ENCODE measurements at places on chromosomes 4 and X.

GRCh38 chr4:177236886-177237285 lies 72.8 kb upstream of the NEIL3 start:
- no peak for DNase-seq

GRCh38 chr4:8704632-8705031 lies 112.1 kb downstream of the CPZ start:
- no peak for DNase-seq

DNA sequence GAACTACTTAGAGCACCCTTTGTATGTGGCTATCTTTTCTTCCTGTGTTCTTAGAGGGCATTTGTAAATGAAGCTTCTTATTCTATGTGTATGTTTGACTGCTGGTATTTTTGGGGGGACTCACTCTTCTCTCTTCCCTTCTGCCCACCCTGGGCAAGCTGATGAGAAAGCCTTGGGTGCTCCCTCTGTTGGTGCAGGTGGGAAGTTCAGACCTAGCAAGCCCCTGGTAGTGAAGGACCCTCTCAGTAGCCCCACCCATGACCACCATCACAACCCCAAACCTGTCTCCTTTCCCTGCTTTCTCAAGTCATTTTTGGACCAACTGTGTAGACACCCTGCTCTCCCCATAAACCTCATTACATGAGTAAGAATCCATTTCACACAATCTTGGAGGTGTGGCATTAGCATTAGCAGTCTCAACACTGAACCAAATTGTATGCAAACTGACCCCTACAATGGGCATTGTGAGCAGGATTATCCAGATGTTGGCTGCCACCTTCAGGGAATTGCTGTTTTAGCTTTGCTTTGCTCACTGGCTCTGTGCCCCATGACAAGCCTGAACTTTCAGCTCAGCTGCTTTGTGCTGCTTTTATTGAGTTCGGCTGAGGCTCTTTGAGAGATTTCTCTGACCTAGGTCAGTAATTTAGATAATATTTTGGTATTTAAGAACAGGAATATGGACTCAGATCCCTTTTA lies 27.9 kb downstream of the TRIM61 start:
- no peak for DNase-seq

DNA sequence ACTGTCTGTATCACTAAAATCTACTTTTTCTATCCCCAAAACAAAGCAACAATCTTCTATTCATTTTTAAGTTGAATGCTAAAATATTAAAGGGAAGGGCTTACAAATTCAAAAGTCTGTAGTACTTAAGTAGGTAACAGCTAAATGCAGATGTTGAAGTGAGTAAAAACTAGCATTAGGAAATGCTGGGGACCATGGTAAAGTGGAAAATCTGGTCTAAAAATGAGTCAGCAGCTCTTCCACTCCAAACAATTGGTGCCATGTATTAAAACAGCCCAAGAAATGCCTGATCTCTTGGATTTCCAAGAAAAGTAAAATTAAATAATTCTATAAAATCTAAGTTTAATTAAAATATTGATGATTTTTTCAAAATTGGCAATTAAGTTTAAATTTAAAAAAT lies 73.3 kb upstream of the PPP3CA start:
- DNase-seq: no peak

GRCh38 chrX:44974451-44974850 lies 101.5 kb downstream of the KDM6A start:
- no peak for DNase-seq

DNA sequence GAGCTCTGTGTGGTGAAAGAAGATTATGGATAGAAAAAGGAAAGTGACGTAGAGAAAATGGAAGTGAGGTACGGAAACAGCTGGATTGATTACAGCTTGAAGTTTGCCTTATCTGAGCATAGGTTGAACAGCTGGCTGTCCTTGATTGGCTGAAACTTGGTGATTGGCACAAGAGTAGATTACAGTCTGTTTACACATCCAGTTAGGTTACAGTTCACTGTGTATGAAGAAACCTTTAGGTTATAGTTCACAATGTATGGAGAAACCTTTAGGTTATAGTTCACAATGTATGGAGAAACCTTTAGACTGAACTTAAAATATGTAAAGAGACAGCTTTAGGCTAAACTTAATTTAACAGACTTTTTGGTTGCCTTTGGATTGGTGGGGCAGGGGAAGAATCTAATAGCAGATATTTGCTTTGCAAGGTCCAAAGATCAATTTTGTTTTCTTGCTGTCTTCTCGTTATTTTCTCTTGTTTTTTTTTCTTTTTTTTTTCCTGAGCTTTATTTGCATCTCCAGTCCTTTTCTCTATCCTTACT lies 15.6 kb upstream of the ART3 start:
- DNase-seq: no peak

GRCh38 chr4:38322714-38323113 lies 341.3 kb upstream of the KLF3 start:
- DNase-seq: no peak

DNA sequence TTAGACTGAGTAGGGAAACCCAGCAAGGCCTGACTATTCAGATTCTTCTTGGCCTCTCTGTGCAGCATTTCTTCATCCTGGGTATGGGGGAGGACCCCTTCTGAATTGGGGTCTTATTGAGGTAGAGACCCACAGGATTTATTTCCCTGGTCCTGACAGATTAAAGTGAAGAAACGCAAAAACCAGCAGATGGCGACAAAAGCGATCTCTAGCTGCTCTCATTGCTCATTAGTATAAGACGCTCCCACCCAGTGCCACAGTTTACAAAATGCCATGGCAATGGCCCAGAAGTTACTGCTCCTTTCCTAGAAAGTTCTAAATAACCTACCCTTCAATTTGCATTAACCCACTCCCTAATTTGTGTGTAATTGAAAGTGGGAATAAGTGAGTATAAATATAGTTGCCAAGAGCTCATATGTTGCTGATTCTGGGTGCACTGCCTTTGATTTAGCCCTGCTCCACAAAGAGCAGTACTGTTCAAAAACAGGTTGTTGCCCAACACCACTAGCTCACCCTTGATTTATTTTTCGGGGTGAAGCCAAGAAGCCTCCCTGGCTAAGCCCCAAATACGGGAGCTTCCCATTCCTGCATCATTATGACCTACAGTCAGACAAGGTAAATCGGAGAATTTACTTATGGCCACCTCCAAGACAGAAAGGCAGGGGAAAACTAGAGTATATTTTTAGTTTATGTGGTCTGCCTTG lies 3.7 kb upstream of the BEX4 start:
- DNase-seq: no peak

DNA sequence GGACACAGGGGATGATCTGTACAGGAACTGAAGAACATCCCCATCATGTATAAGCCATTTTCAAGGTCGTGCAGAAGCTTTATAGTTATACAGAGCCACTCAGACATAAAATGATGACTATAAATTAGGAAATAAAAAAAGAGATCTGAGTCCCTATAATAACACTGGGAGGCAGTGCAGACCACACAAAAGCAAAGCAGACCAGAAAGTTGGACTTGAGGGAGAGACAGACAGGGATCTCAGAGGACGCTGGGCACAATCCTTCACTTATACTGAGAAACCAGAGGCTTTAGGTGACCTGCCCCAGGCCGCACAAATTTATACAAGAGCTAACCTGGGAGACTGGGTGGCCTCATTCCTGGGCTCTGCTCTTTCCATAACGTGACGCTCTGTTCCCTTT lies 70.5 kb downstream of the HADH start:
- no peak for DNase-seq

GRCh38 chr4:26331380-26331950 lies 10.7 kb downstream of the RBPJ start:
- no peak for DNase-seq

DNA sequence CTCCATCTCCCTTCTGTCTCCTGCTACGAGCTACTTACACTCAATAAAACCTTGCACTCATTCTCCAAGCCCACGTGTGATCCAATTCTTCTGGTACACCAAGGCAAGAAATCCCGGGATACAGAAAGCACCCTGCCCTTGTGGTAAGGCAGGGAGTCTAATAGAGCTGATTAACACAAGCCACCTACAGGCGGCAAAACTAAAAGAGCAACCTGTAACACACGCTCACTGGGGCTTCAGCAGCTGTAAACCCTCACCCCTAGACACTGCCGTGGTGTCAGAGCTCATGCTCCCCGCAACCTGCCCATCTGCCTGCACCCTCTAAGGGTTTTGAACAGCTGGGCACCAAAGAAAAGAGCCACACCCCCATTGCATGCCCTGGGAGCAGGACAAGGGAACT lies 755.4 kb upstream of the HTR2C start:
- DNase-seq: no peak

GRCh38 chr4:43112139-43112538 lies 219.6 kb downstream of the GRXCR1 start:
- no peak for DNase-seq

- no peak for DNase-seq
Observed at GRCh38 chrX:19986531-19986930, 4.3 kb downstream of the BCLAF3 start.

GRCh38 chr4:2347190-2347589 lies 71.3 kb downstream of the ZFYVE28 start:
- no peak for DNase-seq

GRCh38 chr4:140102421-140102820 lies 51.6 kb downstream of the MAML3 start:
- DNase-seq: no peak

GRCh38 chr4:107692202-107692601 lies 27.8 kb downstream of the PAPSS1 start:
- DNase-seq: no peak

GRCh38 chr4:99945718-99946355 lies 581 bp downstream of the DNAJB14 start:
- DNase-seq: no peak

DNA sequence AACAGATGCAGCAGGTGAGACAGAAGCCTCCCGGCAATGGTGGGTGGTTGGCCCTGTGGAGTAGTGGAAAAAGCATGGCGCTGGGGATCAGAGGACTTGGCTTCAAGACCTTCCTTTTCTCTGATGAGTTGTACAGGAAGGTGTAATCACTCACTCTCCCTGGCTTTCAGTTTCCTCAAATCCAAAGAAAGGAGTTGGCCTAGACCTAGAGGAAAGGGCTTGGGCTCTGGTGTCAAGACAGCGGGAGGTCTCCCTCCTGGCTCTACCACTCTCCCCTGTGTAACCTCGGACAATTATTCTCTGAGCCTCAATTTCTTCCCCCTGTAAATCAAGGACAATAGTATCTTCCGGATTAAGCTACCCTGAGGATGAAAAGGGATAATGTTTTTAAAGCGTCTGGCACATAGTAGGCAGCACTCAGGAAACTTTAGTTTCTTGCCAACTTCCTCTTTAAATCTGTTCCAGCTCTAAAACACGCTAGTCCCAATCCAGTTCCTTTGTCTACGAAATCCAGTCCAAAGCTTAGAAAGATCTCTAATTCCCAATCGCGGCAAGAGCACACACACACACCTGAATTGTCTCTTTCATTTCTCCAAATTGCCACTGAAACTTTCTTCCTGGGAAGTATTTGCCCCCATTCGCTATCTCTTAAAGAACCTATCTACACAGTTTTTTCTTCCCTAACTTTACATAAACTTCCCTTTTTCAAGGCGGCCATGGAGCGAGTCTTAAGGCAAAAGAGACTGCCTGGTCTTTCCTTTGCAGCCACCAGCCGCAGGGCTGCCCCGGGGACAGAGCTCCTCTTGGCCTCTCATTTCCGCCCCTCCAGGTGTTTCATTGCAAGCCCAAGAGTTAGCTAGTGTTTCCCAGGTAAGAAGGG lies 29.9 kb upstream of the GPC4 start:
- DNase-seq: no peak

DNA sequence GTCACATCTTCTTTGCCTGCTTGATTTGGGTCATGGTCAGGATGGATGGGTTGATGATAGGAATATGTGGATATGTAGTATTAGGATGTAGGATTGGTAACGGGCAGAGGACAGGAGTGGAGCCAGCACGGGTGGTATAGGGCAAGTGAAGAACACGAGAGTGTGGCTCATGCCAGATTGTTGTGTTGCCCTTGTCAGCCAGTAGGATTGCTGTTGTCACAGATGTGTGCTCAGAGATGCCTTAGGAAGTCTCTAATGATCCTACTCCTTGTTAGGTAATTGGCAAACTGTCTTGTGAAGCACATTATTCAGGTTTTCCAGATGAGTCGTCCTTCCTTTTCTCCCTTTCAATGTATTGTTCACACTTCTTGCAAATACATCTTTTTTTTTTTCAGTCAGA lies 5.5 kb downstream of the ATP10D start:
- DNase-seq: no peak

GRCh38 chr4:144872508-144873225 lies 225.3 kb downstream of the ANAPC10 start:
- no peak for DNase-seq

GRCh38 chr4:106647451-106647850 lies 278.9 kb upstream of the GIMD1 start:
- DNase-seq: no peak

GRCh38 chrX:120769576-120770341 lies 105.9 kb downstream of the CT47B1 start:
- DNase-seq: no peak

- DNase-seq: no peak
Observed at GRCh38 chr4:30801876-30802275, 81.7 kb downstream of the PCDH7 start.

- DNase-seq: no peak
Observed at GRCh38 chrX:104098919-104099318, 13.4 kb upstream of the ZCCHC18 start.

- DNase-seq: no peak
Observed at GRCh38 chrX:65999563-66000148, 40.2 kb downstream of the VSIG4 start.

- DNase-seq: no peak
Observed at GRCh38 chr4:38964942-38965775, 67.0 kb downstream of the TMEM156 start.

DNA sequence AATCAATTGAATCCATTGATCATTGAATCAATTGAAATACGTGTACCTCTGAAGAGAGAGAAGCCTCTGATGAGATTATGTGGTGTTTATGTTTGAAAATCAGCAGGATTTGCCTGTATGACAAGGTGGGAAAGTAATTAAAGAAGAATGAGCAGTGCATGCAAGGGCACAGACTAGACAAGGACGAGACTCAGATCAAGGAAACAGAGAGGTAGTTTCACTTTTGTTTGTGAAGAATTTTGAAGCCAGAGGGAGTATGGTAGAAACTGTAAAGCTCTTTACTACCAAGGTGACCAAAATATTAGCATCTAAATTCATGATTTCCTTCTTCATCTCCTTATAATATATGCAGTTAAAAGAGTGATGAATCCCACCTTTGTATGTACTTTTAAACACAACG lies 1830.0 kb upstream of the IGFBP7 start:
- no peak for DNase-seq

- no peak for DNase-seq
Observed at GRCh38 chr4:159141193-159141592, 38.3 kb downstream of the RAPGEF2 start.

GRCh38 chrX:155148724-155149537 lies 67.3 kb upstream of the VBP1 start:
- DNase-seq: no peak

- DNase-seq: no peak
Observed at GRCh38 chr4:6595897-6596537, 21.0 kb downstream of the MAN2B2 start.

DNA sequence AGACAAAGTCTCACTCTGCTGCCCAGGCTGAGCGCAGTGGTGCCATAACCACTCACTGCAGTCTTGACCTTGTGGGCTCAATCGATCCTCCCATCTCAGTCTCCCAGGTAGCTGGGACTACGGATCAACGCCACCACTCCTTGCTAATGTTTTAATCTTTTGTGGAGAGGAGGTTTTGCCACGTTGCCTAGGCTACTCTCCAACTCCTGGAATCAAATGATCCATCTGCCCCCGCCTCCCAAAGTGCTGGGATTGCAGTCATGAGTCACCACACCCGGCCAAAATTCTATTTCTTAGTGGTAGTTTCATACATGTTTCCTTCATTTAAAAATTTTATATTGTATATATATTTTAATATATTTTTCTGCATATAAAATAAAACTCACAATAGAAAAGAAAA lies 125.8 kb upstream of the CLNK start:
- no peak for DNase-seq

All from stimulated activated CD4-positive, alpha-beta T cell treated with anti-CD3 and anti-CD28 coated beads, Interleukin-1b, Interleukin-23, amount 100 ng/mL, for 1 hour (primary cell).